ENCODE measurements at places on chromosomes 12 and 14.

- peak; percentile 86 for DNase-seq
These were observed 1.1 kb downstream of the YY1 start for GRCh38 chr14:100239840-100240667.

GRCh38 chr12:63323942-63324341, 172.9 kb upstream of the AVPR1A start:
- DNase-seq: no peak

GRCh38 chr12:109962398-109962797, 33.8 kb downstream of the GIT2 start:
- no peak for DNase-seq

DNA sequence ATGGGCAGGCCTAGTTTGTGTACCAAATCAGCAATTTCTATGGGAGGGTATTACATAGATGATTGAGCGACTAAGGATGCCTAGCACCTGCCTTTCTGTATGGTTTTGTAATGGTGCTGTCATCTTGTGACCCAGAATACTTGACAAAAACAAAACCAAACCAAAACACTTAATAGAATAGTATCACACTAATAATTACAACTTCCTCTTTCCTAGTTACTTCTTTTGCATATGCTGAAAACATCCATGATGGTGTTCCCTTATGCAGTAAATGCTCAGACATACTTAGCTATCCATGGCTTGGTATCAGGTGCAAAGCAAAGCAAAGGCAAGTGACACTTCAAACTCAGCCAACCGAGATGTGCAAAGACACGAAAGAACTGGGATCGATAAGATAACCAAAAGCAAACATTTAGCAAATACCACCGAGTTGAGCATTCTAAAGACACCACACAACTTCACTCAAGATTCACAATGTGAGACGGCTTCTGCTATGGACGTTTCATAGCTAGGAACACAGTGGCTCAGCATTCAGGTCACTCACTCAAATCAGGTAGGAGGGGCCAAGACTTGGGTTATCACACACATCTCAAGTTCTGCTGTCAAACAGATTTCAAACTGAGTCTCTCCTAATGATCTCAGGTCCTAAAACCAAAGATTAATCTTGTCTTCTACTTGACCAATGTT, 24.3 kb downstream of the PPP1CC start:
- DNase-seq: no peak

- no peak for DNase-seq
These were observed 101.9 kb downstream of the RFLNA start for GRCh38 chr12:124396544-124397398.

- no peak for DNase-seq
These were observed 604 bp upstream of the MAGOHB start for GRCh38 chr12:10614056-10614370.

DNA sequence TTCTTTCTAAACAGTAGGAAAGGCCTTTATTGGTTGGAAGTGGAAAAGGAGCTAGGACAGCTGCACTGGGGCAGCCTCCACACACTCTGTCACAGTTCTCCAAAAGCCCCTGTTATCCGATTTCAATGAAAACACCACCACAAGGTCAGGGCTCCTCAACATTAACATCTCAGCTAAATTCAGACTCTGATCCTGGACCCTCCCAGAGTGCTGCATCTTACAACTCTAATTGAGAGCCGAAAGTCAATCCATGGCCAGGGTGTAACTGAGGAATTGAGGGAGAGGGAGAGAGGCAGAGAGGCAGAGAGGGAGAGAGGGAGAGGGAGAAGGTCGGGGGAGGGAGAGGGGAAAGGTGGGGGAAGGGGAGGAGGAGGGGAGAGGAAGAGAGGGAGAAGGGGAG, 32.1 kb downstream of the DICER1 start:
- DNase-seq: no peak

- DNase-seq: no peak
These were observed 16.7 kb upstream of the NEDD1 start for GRCh38 chr12:96890331-96890730.

GRCh38 chr14:75702122-75702521, 41.1 kb downstream of the TTLL5 start:
- DNase-seq: no peak

- no peak for DNase-seq
These were observed 2.4 kb upstream of the HOXC12 start for GRCh38 chr12:53952335-53952694.

DNA sequence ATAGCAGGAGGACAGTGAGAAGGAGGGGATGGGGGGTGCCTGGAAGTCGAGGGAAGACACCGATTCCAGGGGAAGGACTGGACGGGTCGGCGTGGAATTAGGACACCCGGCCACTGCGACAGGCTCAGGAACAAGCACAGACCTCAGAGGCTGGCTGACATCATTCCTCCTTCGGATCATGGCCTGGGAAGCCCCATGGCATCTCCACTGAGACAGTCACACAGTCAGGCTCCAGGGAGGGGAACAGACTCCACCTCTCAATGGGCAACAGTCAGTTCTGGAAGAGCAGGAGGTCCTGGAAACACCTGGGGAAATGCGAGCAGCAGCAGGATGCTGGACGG, 67.9 kb upstream of the FBRSL1 start:
- no peak for DNase-seq

GRCh38 chr12:81085832-81086231, 8.0 kb downstream of the ACSS3 start:
- DNase-seq: no peak

DNA sequence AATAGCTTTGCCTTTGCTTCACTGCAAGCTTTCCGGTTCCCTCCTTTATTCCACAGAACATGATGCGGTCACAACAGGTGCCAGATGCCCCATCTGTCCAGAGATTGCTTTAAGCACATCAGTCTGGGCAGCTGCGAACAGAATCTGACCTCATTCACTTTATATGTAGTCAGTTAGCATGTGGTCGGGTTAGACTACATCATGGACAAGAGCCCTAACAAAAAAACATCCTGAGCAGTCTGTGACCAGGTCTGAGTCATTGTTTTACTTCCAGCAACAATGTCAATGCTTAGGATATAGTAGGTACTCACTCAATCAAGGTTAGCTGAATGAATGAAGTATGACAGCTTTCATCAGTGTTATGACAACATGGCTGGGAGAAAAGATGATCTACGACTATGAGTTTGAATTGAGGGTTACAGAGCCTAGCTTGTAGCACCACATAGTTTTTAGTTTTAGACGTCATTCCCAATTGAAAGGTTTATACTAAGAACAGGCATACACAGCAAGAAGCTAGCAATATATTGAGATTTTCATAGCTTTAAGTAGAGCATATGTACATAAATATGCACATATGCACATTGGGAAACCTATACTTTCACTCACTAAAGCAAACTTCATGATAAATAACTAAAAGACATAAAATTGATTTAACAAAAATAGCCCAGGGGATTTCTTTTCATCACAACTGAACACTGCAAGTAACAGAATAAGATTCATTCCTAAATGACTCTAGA, 64.2 kb upstream of the TMCC3 start:
- no peak for DNase-seq

- DNase-seq: no peak
These were observed 13.2 kb upstream of the GALNT9 start for GRCh38 chr12:132342251-132343227.

GRCh38 chr12:5247144-5247543, 184.8 kb upstream of the NTF3 start:
- DNase-seq: no peak

DNA sequence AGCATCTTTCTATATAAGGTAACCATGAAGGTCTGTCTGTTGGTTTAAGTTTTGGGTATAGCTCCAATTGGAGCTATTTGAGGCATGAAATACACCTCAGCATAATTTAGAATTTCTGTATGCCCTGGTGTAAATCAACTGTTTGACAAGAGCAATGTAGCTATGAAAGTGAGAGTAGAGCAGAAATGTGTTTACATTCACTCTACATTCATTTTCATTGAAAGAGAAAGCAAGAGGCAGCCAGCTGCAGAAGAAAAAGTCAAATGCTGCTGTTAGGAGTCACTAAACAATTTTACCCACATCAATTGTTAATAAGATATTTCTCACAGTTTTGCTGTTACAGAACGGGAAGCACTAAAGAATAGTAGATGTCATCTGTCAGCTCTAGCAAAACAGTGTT, 252.5 kb downstream of the SLC6A15 start:
- DNase-seq: no peak

- peak; percentile 67 for DNase-seq
These were observed 846.7 kb downstream of the TMEM121 start for GRCh38 chr14:106372870-106373652.

- no peak for DNase-seq
These were observed 140.3 kb upstream of the FAR2 start for GRCh38 chr12:29008786-29009185.

DNA sequence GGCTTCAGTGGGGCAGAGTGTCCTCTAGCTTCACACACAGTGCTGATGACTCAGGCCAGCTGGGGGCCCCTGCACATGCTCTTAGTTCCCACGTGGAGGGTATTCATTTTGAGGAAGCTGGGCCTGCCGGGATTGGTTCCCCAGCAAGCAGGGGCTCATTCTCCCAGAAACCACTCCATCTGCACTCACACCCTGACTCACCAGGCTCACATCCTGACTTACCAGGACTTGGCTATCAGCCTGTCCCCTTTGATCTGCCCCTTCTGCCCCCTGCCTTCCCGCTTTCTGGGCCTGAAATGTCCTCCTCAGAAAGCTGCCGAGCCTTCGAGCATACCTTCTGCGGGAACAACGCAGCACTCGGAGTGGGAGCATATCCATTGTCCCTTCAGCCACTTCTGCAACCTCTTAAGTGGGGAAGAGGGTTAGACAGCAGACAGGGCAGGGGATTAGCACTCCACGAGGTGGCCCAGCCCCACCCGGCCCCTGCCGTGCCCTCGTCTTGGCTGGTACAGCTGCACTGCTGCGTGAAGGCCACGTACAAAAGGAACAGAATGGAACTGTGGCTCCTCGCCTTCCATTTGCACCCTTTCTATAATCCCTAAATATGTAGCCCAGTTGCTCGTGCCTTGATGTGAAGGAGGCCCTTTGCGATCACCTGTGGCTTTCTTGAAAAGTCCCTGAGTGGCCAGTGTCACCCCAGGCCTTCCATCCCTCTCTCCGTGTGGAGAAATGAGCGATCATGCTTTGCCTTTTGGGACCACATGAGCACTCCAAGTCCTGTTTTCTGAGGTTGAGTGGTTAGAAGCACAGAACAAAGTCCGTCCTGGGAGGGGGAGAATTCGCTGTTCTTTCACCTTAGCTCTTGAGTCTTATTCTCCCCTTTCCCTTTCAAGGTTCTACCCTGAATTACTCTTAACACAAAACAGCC, 26.1 kb downstream of the TPCN1 start:
- DNase-seq: no peak

GRCh38 chr12:120090626-120091295, 25.8 kb downstream of the RAB35 start:
- no peak for DNase-seq

GRCh38 chr12:54991991-54992375, 7.4 kb upstream of the TESPA1 start:
- DNase-seq: no peak

- DNase-seq: no peak
These were observed 75.8 kb upstream of the GALNT9 start for GRCh38 chr12:132404951-132405741.

GRCh38 chr12:114671443-114672411, 12.2 kb downstream of the TBX3 start:
- DNase-seq: no peak

DNA sequence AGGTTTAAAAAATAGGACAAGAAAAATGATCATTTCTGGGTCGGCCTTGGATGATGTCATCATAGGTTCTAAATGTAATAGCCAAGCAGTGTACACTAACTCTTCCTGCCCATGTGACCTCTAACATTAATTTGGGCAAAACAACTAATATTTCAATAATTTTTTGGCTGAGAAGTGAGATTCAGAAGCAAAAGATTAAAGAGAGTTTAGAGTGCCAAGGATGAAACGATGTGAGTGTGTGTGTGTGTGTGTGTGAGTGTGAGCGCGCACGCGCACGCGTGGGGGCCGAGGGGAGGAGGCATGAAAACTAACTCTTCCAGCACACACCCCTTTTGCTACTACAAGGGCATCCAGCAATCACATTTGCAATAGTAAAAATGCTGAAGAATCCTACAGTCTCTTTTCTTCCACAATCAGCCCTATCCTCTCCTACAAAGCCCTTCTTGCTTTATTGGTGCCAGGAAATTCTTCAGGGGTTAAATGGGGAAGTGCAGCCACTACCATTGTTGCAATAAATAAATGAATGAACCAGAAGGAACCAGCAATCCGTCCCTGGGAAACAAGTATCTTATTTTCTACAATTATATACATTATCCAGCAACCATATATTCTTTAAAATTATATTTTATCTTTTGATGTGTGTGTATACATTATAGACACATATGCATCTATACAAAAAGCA, 52.9 kb downstream of the PEBP1 start:
- DNase-seq: no peak

- no peak for DNase-seq
These were observed 83.6 kb upstream of the ARHGAP5 start for GRCh38 chr14:31993521-31993951.

- no peak for DNase-seq
These were observed 2.3 kb upstream of the CLEC1A start for GRCh38 chr12:10101042-10101579.

GRCh38 chr12:307406-307805, 44.8 kb upstream of the SLC6A13 start:
- no peak for DNase-seq

DNA sequence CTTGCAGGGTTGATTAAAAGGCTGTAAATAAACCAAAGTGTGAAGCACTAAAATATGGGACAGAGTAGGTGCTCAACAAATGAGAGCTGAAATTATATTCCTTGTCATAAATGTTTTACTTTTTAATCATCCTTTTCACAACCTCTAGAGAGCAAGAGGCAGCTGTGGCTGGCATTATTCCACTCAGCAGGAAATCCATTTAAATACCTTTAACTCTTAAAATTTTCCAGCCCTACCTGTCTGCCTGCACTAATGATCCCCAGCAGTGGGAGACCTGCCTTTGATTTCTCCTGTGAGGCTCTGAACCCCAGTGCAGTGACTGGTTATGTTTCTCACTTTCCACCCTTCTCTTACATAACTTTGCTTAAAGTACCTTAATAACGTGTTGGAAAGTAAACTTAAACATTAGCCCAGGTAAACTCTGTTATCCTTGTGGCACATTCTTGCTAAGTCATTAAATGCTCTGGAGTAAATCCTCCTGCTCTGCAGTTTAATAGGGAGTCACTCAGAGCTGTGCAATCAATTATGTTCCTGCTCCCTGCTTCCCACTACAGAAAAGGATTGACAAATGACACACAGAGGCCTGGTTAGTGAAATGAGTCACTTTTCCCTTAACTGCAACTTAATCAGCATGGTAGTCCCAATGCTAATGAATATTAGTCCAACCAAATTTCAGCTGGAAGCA, 755.7 kb upstream of the USP15 start:
- no peak for DNase-seq

GRCh38 chr12:66014818-66015217, 115.7 kb downstream of the LLPH start:
- DNase-seq: no peak

- DNase-seq: no peak
These were observed 856 bp downstream of the ZBTB42 start for GRCh38 chr14:104801520-104802393.

- no peak for DNase-seq
These were observed 18.0 kb downstream of the ACIN1 start for GRCh38 chr14:23076785-23077408.

DNA sequence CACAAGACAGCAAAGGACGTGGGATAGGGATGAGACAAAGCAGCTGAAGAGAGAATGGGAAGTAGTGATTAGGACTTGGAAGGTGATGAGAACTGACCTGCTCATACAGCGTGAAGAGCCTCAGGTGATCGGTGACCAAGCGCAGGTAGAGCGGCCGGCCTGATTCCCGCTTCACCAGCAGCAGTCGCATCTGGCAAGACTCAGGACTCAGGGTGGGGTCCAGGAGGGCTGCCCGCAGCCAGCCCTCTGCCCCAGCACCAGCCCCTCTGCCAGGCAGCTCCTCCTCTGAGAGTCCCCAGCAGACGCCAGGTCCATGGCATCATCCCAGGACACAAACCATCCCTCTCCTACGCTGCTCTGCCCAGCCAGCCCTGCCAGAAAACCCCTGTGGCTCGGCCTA, 30.8 kb downstream of the TEP1 start:
- DNase-seq: no peak

Measured in activated B cell treated with CpG ODN at 0.5 μM for 24 hours (primary cell).